ENCODE measurements at places on chromosomes 16 and 17. TPM values are rescaled to one million over a fixed set of nuclear protein-coding genes. Genes with fewer than 3 reads are reported as not detected.

DNA sequence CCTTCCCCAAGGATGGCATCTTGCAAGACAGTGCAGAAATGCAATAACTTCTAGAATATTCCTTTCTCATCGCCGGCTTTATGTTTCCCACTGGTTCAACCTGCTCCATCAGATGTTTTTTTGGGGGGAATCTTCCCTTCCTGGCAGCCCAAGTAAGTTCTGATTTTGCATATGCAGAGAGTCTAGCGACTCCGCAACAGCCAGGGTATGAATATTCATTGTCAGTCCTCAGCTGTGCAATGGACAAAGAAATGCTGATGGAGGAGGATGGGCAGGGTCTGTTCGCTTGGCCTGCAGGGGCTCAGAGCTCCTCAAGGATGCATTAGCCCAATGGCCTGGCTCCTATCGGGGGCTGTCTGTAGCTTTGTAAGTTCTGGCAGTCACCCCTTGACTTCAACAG, 358.8 kb upstream of the CCL2 start:
- no peak for DNase-seq

GRCh38 chr17:79739148-79740062, 8.7 kb downstream of the ENPP7 start:
- DNase-seq, result no peak

DNA sequence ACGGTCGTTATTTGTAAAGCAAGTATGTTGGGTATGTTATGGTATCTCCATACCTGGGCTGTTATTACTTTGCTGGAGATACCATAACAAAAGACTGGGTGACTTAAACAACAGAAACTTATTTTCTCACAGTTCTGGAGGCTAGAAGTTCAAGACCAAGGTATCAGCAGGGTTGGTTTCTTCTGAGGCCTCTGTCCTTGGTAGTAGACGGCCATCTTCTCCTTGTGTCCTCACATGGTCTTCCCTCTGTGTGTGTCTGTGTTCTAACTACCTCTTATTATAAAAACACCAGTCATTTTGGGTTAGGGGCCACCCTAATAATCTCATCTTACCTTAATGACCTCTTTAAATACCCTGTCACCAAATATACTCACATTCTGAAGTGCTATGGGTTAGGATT, 33.2 kb upstream of the MRTFB start:
- no peak for DNase-seq

DNA sequence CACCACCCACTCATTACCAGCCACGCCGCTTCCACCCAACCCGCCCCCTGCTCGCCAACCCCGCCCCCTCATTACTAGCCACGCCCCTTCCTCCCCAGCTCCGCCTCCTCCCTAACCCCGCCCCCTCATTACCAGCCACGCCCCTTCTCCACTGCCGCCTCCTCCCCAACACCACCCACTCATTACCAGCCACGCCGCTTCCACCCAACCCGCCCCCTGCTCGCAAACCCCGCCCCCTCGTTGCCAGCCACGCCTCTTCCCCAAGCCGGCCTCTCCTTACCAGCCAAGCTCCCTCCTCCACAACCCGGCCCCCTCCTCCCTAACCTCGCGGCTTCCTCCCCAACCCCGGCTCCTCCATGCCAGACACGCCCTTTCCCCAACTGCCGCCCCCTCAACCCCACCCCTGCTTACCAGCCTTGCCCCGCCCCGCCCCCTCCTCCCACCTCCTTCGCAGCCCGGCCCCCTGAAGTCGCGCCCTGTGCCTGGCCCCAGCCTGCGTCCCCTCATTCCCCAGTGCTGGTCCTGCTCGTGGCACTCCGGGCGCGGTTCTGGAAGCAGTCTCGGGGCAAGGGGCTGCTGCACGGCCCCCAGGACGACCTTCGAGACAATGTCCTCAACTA, 7.3 kb downstream of the SLC22A31 start:
- DNase-seq, result peak; percentile 46

- DNase-seq, result no peak
Observed at GRCh38 chr16:2086106-2086742, 38.4 kb downstream of the TSC2 start.

DNA sequence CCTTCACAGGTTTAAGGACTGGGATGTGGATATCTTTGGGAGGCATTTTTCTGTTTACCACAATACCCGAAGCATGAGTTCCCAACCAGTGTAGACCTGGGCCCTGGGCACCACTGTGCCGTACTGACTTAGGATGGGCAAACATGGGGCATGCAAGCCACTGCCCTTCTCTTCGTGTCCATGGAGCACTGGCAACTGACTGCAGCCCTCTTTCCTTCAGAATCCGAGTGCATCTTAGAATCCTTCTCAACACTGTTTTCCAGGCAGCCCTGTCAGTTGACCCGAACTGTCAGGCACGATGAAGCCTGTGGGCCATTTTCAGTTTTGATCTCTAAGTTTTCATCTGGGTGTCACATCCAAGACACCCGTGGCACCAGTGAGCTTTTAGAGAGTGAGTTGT, 59.2 kb downstream of the SHISA6 start:
- no peak for DNase-seq

- no peak for DNase-seq
Observed at GRCh38 chr16:53704445-53704813, 473 bp downstream of the FTO start.

GRCh38 chr16:89402962-89403361, 87.4 kb downstream of the ANKRD11 start:
- no peak for DNase-seq

DNA sequence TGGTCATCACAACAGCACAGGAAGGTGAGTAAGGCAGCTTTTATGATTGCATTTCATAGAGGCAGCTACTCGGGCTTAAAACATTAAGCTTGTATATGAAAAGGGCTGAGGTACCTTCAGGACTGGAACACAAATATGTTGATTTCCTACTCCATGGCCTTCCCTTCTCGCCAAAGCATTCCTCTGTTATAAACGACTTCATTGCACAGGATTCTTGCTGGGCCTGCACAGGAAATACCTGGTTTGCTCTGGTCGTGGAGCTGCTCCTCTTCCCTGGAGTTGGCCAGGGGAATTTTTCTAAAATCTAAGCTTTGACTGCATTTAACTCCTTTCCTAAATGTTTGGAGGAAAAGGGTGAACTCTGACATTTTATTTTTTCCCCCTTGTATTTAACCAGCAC, 49.0 kb downstream of the CHD9 start:
- DNase-seq, result no peak

- DNase-seq, result no peak
Observed at GRCh38 chr16:11072420-11073153, 128.2 kb downstream of the CLEC16A start.

GRCh38 chr16:52095471-52095870, 451.5 kb downstream of the TOX3 start:
- no peak for DNase-seq

DNA sequence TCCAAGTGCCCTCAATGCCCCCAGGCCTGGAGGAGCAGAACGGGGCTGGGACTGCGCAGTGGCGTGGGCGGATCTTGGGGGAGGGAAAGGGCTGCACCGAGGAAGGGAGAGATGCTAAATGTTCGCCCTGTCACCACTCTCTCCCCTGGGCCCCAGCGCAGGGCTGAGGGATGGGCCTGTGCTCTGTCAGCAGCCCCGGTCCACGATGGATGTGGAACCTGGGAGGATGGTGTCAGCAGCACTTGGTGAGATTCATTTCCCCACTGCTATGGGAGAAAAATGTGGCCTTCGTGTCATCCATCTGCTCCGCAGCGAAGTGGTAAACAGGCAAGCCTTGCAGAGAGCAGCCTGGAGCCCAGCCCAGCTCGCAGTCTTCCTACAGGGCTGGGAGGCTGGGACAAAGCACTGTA, 72.0 kb downstream of the TMEM132E start:
- no peak for DNase-seq

- peak; percentile 63 for DNase-seq
Observed at GRCh38 chr17:1629504-1630310, 1.1 kb upstream of the SLC43A2 start.

DNA sequence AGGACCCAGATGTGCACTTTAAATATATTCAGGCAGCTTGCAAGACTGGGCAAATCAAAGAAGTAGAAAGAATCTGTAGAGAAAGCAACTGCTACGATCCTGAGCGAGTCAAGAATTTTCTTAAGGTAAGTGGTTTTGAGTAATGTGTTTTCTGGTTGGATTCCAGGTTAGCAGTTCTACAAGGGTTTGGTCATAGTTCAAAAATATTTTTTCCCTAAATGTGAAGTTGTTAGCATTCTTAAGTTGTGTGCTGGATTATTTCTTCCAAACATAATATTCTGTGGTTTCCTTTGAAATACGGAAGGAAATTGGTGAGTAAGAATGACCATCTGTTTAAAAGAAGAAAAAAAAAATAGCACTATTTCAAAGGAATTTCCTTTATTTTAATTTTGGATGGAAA, 38.4 kb downstream of the PTRH2 start:
- no peak for DNase-seq

- no peak for DNase-seq
Observed at GRCh38 chr16:57982385-57982784, 11.5 kb upstream of the CNGB1 start.

- no peak for DNase-seq
Observed at GRCh38 chr16:17348042-17348783, 122.5 kb downstream of the XYLT1 start.

GRCh38 chr16:55385359-55385758, 61.4 kb downstream of the IRX6 start:
- DNase-seq, result no peak

DNA sequence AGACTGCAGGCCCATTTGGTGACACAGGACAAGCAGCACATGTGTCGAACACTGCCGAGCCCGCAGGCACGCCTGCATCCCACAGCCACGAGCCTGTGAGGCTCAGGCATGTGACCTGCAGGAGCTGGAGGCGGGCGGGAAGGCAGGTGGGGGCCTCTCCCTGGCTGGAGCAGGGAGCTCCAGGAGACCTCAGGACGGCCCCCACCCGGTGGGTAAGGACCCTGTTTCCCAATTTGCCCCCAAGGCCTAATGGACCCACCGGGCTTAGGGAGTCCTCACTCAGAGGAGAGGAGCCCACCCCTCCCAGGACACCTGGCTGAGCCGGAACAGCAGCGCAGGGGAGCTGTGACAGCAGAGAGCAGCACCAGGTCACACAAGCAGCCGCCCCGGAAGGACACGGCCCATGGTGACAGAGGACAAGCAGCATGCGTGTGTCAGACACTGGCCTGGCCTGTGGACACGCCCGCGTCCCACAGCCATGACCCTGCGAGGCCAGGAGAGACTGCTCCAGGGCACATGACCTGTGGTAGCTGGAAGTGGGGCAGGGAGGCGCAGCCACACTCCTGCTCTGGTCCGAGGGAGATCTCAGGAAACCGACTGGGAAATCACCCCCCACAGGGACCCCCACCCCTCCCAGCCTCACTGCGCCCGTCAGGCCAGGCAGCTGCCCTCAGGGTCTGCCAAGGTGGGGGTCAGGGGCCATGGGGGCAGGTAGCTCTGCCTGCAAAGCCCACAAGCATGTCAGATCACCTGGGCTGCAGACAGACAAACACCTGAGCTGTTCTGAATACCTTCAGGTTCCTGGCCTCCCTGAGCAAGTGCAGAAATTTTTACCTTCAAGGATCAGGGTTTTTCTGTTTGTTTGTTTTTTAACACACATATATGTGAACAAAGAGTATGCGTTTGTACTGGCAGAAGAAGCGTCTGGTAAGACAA, 2.4 kb downstream of the SPSB3 start:
- DNase-seq, result peak; percentile 21

- no peak for DNase-seq
Observed at GRCh38 chr16:71626858-71627213, 852 bp downstream of the MARVELD3 start.

DNA sequence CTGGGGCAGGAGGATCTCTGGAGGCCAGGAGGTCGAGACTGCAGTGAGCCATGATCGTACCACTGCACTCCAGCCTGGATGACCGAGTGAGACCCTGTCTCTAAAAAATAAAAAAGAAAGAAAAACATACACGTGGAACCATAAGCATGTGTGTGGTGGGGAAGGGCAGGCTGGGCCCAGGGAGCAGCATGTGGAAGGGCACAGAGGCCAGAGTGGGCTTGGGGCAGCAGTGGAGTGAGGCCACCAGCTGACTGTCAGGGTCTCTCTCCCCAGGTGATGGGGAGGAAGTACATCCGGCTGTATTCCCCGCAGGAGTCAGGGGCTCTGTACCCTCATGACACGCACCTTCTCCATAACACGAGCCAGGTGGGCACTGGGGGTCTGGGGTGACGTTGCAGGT, 16.8 kb downstream of the KDM8 start:
- DNase-seq, result no peak

LPO gene
- total RNA-seq, result not detected

PRPSAP2 gene
- 15.4 TPM for total RNA-seq

KRTAP9-2 gene
- total RNA-seq, result not detected

MARCHF10 gene
- not detected for total RNA-seq
